Muscle of leg (tissue), 16 donors: ENCODE measurements at places on chromosomes 5 and 9. TPM values are rescaled to one million over a fixed set of nuclear protein-coding genes. Genes with fewer than 3 reads are reported as not detected.

DNA sequence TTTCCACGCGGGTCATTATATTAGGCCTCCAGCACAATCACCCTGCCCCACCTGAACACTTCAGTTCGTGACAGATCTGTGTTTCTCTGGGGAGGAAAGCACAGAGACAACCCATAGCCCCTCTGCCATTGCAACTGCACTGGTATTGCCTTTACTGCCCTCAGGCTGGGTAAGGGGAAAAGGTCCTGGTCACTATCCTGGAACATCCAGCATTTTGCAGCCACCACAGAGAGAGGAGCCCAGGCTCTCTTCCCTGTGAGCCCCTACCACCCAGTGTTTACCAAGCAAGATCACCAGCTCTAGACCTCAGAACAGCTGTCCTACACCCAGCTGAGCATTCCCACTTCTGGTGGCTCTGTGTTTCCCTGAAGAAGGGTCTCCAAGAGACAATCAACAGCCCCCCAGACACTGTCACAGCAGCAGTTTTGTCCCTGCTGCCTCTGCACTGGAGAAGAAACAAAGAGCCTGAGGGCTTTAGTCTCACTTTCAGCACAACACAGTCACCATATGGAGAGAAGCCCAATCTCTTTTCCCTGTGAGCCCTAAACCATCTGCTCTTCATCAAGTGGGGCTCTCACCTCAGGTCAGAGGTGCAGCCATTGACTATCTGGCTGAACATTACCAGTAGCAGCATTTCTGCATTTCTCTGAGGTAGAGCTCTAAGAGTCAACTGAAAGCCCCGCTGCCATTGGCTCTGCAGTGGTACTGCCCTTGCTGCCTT lies 655.2 kb upstream of the FAM174A start:
- no peak for DNase-seq

DNA sequence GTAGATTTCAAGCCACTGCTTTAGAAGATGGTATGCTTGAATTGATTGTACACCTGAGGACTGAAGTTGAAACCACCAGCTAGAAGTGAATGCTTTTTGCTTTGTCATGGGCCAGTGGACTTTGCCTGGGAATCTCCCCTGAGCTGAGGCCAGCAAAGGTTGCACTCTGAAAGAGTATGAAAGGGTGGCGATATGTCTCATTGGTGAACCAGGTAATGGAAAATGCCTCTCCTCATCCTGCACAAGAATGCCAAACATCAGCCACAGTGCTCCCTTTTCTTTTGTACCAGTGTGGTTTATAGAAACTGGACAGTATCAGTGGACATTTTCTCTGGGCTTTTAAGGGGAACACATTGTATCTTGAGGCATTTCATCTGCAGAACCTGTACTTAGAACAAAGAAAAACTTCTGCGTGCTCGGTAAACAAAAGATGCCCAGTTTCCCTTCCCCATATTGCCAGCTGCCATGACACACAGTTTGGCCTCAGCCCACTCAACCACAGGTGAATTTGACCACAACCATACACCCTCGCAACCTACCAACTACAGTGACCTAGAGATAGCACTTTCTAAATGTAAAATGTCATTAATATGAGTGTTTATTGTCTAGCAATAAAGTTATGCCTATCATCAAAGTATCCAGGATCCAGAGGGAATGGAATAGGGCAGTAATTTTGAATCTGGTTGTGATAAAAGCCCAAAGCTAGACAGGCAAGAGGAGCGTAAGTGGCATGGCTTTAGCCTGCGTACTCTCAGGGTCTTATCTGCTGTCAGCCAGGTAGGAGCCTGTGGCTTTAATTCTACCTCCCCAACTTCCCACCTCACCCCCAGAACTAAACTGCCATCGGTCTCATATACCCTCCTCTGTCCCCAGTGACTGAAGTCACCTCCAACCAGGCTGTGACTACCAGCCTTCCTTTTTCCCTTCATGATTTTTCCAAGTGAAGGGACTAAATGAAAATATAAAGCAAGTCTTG lies 79.5 kb upstream of the LHFPL2 start:
- DNase-seq = no peak

The N4BP3 gene
- 29.1 TPM for polyA plus RNA-seq

DNA sequence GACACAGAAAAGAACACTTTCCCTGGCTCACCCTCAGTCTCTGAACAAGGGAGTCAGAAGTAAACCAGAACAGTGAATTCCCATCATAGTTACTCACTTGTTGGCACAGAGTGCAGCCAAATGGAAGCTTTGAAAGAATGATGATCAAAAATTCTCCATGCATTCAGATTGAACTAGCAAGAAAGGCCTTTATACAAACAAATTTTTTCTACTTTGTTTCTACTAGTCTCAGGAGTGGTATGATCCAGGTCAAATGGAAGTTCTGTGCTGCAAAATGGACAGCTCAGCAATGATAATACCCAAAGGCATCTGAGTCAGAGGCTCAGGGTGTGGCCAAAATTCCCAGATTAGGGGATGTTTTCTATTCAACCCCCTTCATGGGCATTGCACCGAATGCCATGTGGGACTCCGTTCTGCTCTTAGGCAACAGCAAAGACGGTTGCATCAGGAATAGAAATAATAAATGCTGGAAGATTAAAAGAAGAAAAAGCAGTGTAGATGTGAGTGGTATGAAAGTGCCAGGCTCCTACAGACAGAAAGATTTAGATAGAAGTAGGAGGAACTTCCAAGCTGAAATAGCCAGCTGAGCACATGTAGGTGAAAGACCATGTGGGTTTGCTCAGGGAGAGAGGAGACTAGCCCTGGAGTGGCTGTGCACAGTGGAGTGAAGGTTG lies 24.0 kb upstream of the ASPN start:
- peak; percentile 98 for DNase-seq

- peak; percentile 87 for DNase-seq
Observed at GRCh38 chr5:35304291-35304690, 74.0 kb upstream of the PRLR start.

GRCh38 chr9:83130541-83130940 lies 67.6 kb upstream of the RASEF start:
- DNase-seq = no peak

- no peak for DNase-seq
Observed at GRCh38 chr5:62257020-62257367, 49.0 kb upstream of the KIF2A start.

GRCh38 chr5:86971034-86971571 lies 296.6 kb upstream of the RASA1 start:
- peak; percentile 20 for DNase-seq

DNA sequence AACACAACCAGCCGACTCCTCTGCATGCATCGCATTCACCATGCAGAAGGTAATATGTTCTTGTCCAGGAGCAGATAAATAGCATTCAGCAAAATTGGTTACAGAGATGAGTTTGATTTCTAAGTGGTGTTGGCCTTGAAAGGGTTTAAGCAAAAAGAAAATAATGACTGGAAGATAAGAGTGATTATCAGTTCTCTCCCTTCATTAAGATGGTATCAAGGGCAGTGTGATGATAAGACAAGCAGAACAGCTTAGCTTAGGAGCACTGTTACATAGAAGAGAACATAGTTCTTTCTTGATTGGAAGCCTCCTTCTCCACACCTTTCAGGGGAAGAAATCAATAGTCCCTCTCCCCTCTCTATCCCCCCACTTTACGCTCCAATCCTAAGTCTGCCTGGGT lies 121.5 kb downstream of the GALNT10 start:
- DNase-seq = no peak

The SLC24A2 gene
- polyA plus RNA-seq = 0.48 TPM

The RXRA gene
- polyA plus RNA-seq = 35.0 TPM

The PAX5 gene
- polyA plus RNA-seq = 0.19 TPM

DNA sequence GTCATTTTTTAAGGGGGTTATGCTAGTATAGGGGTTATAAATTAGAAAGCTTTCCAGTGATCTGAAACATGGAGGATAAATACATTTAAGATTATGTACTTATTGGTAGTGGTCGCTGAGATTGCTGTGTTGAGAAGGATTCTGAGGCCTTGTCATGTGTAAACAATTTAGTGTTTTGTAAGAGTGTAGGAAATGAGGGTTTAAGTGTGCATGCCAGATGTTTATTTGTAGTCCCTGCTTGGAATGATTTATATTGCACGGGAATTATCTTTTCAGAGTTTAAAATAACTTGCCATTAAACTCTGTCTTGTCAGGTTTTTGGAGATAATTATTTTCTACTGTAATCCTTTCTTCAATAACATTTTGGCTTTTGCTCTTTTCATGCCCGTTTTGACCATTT lies 19.4 kb downstream of the ZNF618 start:
- DNase-seq = no peak

The EGFL7 gene
- 59.5 TPM for polyA plus RNA-seq

The SPAAR gene
- 1.5 TPM for polyA plus RNA-seq

GRCh38 chr9:81871695-81872094 lies 56.5 kb upstream of the SPATA31D4 start:
- DNase-seq = peak; percentile 45

The MAML1 gene
- polyA plus RNA-seq = 21.2 TPM

The GARIN3 gene
- not detected for polyA plus RNA-seq

DNA sequence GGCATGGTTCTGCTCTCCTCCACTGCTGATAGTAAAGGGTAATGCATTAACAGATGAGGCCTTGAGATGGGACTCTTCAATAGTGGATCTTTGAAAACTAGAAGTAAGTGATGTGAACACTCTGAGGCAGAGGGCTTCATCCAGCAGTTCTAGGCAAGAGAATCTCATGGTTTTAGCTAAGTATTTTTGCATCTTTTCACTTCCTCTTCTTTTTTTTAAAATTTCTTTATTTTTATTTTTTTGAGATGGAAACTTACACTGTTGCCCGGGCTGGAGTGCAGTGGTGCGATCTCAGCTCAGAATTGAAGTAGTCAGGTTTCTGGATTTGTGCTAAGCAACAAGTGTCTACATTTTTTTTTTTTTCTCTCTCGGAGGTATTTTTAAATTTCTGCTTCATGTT lies 101.9 kb downstream of the MTRR start:
- no peak for DNase-seq

The OGN gene
- 346 TPM for polyA plus RNA-seq

DNA sequence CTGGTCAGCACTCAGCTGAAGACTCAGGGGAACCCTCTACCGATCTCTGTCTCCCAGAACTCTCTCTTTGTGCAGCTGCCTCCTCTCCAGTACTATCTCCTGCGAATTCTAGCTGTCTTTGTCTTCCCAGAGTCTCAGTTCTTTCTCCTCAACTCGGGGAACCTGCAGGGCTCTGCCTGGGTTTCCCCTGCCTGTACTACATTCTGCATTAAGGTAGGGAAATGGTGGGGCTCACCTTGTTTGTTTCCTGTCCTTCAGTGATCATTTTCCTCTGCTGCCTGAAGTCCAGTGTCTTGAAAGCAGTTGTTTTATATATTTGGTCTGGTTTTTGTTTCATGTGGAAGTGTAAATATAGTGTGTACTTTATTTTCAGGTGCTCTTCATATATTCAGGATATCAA lies 43.1 kb upstream of the IGFBPL1 start:
- no peak for DNase-seq

DNA sequence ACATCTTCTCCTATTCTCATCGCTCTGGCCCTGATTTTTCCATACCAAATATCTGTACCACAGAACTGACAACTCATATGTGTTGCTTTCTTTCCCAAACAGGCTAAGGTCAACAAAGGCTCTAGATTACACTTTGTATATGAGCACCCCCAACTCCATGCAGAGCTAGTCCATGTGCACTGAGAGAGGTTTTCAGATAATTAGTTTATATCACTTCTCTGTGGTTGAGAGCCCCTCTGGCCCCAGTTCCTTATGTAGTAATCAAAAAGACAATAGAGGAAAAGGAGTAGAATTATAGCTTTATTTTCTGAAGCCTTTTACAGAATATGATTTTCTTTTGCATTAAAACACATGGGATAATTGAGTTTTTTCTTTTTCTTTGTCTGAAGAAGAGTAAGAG lies 120.0 kb downstream of the TRIO start:
- no peak for DNase-seq

The CCL21 gene
- 10.3 TPM for polyA plus RNA-seq

DNA sequence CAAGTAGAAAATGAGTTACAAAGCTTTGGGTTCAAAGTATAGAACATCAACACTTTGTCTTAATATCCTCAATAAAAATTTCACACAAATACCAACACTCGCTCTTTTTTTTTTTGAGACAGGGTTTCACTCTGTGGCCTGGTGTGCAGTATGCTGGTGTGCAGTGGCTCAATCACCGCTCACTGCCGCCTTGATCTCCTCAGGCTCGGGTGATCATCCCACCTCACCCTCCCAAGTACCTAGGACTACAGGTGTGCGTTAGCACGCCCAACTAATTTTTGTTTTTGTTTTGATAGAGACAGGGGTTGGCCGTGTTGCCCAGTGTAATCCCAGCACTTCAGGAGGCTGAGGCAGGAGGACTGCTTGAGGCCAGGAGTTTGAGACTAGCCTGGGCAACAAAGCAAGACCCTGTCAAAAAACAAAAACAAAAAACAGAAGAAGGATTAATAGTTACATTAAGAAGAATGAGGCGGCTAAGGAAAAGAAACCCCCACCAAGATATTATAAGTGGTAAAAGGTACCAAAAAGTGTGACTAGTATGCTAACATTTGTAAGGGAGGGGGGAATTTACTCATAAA lies 20.3 kb downstream of the FNBP1 start:
- no peak for DNase-seq

- DNase-seq = peak; percentile 4
Observed at GRCh38 chr9:136831002-136831719, 11.1 kb upstream of the AJM1 start.

The SLC6A3 gene
- not detected for polyA plus RNA-seq

The KCNN2 gene
- 11.6 TPM for polyA plus RNA-seq

DNA sequence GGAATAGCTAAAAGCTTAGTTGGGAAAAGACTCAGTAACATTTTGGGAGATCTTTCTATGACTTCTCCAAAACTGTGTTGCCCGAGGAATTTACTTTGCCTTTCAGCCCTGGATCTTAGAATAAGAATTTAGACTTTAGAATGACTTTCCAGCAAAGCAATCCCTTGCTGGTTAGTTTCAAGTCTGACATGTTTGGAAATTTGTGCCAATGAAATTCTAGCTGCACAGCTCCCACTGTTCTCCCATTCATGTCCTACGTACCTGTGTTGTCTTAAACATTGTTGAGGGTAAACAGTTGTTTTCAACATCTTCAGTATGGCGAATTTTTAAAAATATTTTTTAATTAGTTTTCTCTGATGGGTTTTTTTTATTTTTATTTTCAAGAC lies 111.4 kb downstream of the CCDC192 start:
- no peak for DNase-seq

The SH3RF2 gene
- polyA plus RNA-seq = 8.3 TPM

DNA sequence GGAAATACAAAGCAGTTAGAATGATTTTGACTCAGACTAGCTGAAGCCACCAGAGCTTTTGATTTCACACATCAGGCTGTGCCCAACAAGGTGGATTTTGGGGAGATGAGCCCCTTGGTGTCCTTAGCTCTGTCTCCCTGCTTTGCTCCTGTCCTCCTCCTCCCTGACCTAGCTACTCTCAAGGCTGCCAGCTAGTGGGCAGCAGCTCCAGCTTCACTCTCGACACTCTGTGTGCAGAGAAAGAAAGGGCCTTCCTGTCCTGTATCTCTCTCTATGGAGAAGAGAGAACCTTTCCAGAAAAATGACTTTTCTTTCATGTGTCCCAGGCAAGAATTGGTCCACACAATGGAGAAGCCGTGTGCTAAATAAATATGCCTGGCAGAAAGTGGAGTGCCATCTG lies 446.2 kb downstream of the SEMA5A start:
- no peak for DNase-seq

The LECT2 gene
- not detected for polyA plus RNA-seq

GRCh38 chr5:159616952-159617351 lies 286.7 kb upstream of the IL12B start:
- no peak for DNase-seq

- DNase-seq = no peak
Observed at GRCh38 chr5:174172152-174172551, 126.6 kb downstream of the NSG2 start.

The TAF1L gene
- polyA plus RNA-seq = 0.05 TPM
